ENCODE measurements at places on chromosomes 4 and X.

DNA sequence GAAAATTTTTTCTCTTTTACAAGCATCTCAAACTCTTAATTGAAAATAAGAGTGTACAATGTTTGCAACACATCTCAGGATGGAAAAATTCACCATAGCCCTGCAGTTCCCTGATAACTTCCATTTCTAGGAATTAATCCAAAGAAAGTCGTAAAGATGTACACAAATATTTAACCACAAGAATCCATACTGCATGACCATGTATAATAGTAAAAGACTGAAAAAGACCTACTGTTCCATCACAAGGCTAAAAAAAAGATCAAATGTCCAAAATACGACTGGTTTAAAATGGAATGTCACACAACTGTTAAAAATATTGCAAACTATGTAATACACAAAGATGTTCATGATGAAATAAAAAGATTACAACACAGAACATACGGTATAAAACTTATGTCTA lies 32.1 kb downstream of the HUWE1 start:
- DNase-seq, result no peak

- DNase-seq, result no peak
Measured at GRCh38 chrX:68681443-68681941, 34.0 kb downstream of the STARD8 start.

DNA sequence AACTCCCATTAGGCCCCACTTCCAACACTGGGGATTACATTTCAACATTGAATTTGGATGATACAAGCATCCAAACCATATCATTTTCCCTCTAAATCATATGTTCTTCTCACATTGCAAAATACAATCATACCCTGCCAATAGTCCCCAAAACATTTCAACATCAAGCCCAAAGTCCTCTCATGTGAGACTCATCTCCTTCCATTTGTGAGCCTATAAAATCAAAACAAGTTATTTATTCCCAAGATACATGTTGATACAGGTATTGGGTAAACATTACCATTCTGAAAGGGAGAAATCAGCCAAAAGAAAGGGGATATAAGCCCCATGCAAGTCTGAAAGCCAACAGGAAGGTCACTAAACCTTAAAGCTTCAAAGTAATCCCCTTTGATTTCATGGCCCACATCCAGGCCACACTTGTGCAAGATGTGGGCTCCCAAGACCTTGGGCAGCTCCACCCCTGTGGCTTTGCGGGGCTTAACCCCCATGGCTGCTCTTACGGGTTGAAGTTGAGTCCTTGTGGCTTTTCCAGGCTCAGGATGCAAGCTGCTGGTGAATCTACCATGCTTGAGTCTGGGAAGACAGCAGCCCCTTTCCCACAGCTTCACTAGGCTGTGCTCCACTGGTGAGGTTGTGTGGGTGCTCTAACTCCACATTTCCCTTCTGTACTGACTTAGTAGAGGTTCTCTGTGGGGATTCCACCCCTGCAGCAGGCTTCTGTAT lies 40.6 kb upstream of the SERTM2 start:
- DNase-seq, result no peak

DNA sequence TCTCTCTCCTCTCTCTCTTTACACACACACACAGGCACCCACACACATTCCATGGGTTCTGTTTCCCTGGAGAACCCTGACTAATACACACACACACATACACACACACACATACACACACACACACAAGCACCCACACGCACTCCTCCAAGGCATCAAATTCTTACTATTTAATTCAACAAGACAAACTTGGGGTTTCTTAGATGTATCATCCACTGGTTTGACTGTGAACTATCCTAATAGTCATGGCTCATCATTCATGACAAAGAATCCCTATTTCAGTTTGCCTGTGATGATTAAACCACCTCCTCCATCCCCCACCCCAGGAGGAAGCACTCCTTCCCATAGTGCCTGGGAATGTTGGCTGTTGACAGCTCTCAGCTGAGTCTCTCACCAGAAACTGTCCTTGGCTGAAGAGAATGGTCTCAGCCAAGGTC lies 98.2 kb downstream of the USP46 start:
- DNase-seq, result no peak

- DNase-seq, result no peak
Measured at GRCh38 chrX:20001588-20001987, 10.7 kb upstream of the BCLAF3 start.

GRCh38 chr4:65096630-65097029 lies 573.7 kb downstream of the EPHA5 start:
- DNase-seq, result no peak

DNA sequence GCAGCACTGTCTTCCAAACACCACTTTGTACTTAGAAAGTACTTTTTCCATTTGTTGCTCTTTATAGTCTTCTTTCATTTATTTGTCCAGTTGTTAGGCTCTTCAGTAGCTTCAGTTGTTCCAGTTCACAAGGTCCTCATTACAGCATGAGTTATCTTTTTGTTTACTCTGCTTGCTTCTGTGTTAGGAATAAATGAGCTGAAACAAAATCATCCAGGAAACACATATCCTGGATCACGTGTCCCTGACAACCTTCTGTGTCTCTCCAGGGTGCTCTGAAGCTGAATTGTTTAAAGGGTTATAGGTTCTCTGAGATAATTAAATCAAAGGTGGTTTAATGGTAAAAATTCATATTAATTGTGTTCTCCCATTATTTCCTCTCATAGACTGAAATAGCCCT lies 19.9 kb upstream of the KLHL8 start:
- DNase-seq, result no peak

GRCh38 chr4:15976456-15977447 lies 13.8 kb upstream of the FGFBP2 start:
- no peak for DNase-seq
